ENCODE measurements at places on chromosomes 16 and 17.

- DNase-seq = no peak
Observed at GRCh38 chr17:64056269-64057005, 36.0 kb upstream of the ICAM2 start.

GRCh38 chr17:60154616-60155426 lies 5.0 kb downstream of the CA4 start:
- DNase-seq = no peak

- DNase-seq = no peak
Observed at GRCh38 chr16:72027669-72028378, 19.3 kb downstream of the DHODH start.

GRCh38 chr17:79188048-79188447 lies 113.4 kb downstream of the ENGASE start:
- DNase-seq = peak; percentile 15

GRCh38 chr17:49452201-49452600 lies 37.5 kb upstream of the PHB1 start:
- no peak for DNase-seq

DNA sequence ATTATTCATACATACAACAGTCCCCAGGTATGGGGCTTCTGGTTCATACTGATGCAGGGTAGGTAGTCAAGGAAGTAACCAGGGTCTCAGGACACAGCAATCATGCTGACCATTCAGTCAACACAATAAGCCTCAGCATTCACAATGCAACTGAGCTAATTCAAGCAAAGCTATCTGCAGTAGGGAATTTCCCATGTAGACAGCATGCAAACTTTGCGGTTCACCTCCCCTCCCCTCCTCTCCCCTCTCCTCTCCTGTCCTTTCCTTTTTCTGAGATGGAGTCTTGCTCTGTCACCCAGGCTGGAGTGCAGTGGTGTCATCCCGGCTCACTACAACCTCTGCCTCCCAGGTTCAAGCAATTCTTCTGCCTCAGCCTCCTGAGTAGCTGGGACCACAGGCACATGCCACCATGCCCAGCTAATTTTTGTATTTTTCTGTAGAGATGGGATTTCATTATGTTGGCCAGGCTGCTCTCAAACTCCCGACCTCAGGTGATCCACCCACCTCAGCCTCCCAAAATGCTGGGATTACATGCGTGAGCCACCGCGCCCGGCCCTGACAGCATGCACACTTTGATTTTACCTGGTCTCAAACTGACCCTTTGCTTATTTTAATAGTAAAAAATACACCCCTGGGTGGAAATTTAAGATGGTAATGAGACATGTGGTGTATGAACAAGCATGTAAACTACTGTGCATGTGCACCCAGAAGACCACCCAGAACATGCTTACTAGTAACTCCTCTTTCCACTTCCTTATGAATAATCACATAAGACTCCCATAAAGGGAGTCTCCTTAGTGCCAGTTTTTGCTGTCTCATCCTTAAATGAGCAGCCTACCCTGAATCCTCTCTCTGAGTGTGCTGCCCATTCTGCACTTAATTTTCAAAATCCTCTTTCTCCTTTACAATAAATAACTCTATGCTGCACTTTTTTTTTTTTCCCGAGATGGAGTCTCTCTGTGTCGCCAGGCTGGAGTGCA lies 9.3 kb upstream of the RNF135 start:
- no peak for DNase-seq

DNA sequence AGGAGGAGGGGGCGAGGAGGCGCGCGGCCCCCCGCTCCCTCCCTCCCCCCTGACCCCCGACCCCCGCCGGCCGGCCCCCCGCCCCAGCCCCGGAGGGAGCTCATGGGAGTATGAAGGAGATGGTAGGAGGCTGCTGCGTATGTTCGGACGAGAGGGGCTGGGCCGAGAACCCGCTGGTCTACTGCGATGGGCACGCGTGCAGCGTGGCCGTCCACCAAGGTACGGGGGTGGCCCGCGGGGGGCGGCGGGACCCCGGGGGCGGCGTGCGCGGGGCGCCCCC lies 390 bp downstream of the MLLT6 start:
- no peak for DNase-seq

DNA sequence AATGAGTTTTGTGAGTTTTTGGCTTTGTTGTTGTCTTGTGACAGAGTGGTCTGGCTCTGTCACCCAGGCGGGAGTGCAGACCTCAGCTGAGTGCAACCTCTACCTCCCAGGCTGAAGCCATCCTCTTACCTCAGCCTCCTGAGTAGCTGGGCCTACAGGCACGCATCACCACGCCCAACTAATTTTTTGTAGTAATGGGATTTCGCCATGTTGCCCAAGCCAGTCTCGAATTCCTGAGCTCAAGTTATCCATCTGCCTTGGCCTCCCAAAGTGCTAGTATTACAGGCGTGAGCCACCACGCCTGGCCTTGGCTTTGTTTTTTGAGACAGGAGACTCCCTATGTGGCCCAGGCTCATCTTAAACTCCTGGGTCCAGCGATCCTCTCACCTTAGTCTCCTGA lies 15.1 kb downstream of the CRK start:
- no peak for DNase-seq

GRCh38 chr16:66662445-66663194 lies 33.9 kb downstream of the CMTM4 start:
- no peak for DNase-seq

DNA sequence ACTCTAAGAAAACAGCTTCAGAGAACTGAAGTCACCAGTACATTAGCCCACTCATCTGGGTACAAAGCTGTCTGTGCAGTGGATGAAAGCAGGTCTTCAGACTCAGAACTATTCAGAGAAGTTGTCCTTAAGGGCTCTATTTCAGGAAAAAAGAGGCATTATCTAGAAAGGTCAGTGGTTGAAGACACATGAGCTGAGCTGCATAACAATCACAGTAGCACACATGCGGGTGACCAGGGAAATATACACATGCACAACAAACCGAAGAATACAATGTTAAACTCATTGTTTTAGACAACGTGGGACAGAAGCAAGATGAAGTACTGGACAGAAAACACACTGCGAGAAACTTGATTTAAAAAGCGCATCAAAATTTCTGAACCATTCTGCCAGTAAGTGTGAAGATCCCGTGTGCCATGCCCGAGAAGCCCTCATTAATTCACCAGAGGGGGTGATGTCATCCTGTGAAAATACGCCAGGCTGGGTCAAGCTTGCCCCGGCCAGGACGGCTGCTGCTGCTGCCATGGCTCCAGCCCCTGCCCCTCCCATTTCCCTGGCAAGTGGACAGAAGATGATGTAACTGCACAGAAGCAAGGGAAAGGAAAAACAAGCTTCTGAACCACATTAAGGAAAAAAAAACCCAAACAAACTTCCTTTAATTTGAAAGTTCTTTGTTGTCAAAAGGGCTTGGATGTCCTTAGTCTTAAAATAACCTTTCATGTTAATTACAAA lies 10.1 kb downstream of the DYNC1LI2 start:
- no peak for DNase-seq

- DNase-seq = no peak
Observed at GRCh38 chr16:56316545-56316944, 108.8 kb downstream of the AMFR start.

GRCh38 chr17:7413346-7413985 lies 5.8 kb downstream of the NLGN2 start:
- DNase-seq = no peak

DNA sequence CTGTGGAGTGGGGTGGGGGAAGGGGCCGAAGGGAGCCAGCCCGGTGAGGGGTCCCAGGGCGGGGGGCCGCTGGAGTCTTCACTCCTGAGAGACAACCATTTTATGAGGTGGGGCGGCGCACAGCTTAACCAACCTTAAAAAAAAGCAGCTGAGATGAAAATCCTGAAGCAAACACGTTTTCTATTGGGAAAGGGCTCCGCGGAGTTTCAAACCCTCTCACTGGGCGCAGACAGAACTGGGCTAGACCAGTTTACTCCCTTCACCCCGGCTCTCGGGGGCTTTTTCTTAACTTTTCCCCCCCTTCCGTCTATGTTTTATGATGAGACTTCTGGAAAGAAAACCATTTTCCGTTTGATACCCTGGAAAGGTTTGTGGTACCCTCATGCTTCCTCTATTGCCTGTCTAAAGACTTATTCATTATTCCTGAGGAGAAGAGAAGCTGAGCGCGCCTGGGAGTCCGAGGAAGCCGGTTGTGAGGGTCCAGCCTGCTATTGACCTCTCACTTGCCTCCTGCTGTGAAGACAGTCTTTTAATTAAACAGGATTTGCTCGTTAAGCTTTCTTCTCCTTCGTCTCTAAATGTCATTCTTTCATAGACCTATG lies 482 bp upstream of the SSH2 start:
- DNase-seq = no peak

DNA sequence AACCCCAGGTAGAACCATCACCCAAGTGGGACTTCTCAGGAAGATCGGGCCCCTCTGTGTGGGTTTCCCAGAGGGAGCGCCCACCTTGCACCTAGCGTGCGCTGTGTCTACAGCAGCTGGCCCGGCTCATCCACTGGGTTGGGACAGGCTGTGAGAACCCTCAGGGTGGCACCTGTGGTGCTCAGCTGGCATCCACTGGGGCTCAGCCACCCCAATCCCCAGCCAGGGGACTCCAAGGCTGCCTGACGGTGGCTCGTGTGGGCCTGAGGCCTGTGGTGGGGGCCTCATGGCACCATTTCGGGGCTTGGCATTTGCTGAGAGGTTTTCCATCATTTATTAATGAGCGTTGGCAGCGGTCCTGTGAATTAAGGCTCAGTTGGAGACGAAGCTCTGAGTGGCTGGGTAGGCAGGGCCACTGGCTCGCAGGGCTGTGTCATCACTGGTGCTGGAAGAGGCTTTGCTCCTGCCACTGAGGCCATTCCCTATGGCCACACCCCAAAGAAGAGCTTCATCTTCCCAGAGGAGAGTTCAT lies 28.5 kb downstream of the CACNG4 start:
- DNase-seq = no peak
